ENCODE measurements at places on chromosomes 16 and 17. TPM values are rescaled to one million over a fixed set of nuclear protein-coding genes. Genes with fewer than 3 reads are reported as not detected.

DNA sequence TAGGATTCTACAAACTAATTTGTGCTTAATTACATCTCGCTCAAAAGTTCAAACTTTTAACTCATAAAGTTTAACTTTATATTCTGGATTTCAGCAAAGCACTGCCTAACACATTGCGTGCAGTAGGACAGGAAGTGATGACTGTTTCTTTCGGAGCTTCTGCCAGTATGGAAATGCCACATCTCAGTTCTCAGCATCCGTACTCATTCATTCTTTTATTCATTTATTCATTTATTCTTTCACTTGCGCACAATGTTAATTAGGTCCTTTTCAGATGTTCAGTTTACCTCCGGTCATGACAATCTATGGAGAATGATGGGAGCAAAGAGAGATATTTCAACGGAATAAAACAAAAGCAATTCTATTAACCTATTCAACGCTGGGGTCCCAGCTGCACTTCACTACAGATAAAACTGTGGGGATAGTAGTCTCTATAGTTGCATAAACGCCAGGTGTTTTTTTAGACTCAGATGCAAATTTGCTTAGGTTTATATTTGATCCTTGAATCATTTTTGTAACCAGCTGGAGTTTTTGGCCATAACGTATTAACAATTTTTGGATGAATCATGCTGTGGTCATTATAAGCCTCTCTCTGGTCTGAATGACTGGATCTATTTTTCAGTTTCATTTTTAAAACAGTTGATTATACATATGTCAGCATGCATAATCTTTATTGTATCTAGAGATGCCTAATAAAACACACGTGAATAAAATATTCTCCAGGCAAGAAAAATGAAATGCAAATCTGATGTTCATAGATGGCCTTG lies 143.9 kb downstream of the KCNJ2 start:
- DNase-seq: no peak

Gene NTN1
- polyA plus RNA-seq: 3.3 TPM

Gene MFAP4
- polyA plus RNA-seq: 245 TPM

DNA sequence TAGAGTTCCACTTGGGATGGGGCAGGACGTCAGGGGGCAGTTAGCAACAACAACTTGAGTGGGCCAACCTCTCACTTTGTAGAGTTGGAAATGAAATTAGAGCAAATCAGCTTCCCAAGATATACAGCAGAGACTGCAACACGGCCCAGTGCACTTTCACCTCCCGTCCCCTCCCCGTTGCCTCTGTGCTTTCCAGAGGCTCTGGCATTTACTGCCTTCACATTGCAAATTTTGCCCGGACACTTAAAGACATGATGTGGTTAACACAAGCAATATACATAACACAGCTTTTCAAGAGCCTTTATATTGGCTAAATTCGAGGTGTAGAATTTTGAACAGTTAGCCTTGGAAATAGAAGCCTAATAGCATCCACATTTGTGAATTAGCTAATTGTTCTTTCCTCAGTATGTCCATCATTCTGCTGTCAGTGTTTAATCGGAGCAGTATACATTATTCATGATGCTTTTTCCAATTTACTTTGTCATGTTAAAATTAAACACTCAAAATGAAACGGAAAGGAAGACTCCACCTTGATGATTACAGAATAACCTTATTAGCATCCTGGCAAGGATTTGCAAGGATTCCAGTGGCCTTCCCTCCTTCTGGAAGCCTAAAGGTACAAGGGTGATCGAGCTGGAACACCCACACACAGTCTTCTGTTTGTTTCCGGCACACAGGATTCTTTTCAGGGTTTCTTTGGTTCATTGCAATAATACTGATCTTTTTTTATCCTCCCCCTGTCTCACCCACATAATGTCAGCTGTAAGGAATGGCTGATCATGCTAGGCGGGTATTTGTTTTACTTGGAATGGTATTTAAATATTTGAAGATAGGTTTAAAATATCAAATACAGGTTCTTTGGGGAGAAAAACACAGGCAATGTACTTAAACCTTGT lies 190.9 kb upstream of the CACNG5 start:
- DNase-seq: no peak

DNA sequence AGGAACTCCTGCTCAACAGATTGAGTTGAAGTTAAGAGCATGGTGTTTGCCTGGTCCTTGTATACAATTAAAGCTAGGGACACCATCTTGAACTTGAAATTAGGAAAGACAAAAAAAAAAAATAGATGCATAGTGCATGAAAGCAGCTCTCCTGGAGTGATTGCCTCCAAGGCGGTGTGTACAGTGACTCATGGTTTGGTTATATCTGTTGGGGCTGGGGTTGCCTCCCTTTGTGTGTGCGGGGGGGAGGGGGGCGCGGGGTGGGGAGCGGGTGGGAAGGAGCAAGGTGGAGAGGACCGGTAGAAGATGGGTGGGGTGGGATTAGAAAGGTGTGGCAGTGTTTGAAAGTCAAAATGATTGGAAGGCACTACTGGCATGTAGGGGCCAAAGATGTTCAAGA lies 3.4 kb downstream of the TMED6 start:
- no peak for DNase-seq

GRCh38 chr16:75627851-75628250 lies 4.8 kb upstream of the ADAT1 start:
- DNase-seq: no peak

GRCh38 chr17:45440161-45440778 lies 7.6 kb upstream of the ARHGAP27 start:
- DNase-seq: no peak

- DNase-seq: no peak
These were observed 66.9 kb downstream of the GP2 start for GRCh38 chr16:20260215-20261009.

- no peak for DNase-seq
These were observed 21.2 kb upstream of the GINS2 start for GRCh38 chr16:85709766-85710585.

Gene LHX1
- polyA plus RNA-seq: 76.2 TPM

DNA sequence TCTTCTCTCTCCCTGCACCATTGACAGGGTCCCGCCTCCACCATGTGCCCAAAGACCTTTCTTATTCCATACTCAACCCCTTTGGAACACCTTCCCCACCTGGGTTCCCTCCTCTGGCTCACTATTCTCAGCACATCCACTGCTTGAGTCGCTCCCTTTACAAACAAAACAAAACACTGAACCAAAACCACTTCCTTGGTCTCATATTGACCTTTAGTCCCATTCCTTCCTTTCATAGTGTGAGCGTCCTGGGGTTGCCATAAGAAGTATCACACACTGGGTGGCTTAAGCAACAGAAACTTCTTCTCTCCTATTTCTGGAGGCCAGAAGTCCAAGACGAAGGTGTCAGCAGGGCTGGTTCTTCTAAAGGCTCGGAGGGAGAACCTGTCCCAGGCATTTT lies 6.1 kb upstream of the TNRC6C start:
- no peak for DNase-seq

DNA sequence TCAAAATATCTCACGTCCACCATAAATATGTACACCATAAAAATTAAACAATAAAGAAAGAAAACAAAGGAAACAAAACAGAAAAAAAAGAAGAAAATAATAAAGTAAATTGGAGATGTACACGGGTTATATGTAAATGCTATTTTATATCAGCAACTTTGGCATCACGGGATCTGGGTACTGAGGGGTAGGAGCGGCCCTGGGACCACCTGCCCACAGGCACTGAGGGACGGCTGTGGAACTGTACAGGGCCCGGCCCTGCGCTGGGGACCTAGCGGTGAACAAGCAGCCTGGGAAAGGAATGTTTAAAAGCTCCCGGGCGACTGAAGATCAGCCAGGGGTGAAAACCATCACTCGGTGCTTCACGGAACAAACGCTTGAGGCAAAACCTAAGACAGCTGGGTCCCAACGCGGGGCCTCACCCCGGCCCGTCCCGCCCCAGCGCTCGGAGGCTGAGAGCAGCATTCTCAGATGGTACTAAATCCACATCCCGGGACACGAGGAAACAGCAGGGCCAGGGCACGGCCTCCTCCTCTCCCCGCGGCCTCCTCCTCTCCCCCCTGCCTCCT lies 31.2 kb downstream of the NXN start:
- DNase-seq: no peak

DNA sequence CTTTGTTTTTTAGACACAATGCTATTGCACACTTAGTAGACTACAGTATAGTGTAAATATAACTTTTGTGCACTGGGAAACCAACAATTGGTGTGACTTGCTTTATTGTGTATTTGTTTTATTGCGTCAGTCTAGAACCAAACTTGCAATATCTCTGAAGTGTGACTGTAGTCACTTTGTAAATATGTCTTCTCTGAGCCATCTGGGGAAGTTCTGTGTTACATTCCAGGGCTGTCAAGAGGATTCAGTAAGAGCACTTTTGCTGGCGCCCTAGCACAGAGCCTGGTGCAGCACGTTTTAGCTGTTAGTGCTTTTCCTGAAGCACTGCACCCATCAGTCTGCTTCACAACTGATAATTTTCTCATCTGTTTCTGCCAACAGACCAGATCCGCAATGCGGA lies 73.2 kb downstream of the NT5M start:
- DNase-seq: no peak

Gene HSD17B1
- polyA plus RNA-seq: 3.6 TPM

DNA sequence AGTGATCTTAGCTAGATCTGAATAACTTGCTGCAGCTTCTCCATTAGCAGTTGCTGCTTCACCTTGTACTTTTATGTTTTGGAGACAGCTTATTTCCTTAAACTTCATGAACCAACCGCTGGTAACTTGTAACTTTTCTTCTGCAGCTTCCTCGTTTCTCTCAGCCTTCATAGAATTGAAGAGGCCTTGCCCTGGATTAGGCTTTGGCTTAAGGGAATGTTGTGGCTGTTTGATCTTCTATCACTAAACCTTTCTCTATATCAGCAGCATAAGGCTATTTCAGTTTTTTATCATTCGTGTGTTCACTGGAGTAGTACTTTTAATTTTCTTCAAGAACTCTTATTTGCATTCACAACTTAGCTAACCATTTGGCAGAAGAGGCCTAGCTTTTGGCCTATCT lies 21.5 kb upstream of the TMEM92 start:
- DNase-seq: no peak

Gene ELP5
- 48.1 TPM for polyA plus RNA-seq

- DNase-seq: no peak
These were observed 5.1 kb upstream of the HLF start for GRCh38 chr17:55259684-55260111.

GRCh38 chr17:10294180-10294579 lies 78.6 kb downstream of the MYH13 start:
- no peak for DNase-seq

DNA sequence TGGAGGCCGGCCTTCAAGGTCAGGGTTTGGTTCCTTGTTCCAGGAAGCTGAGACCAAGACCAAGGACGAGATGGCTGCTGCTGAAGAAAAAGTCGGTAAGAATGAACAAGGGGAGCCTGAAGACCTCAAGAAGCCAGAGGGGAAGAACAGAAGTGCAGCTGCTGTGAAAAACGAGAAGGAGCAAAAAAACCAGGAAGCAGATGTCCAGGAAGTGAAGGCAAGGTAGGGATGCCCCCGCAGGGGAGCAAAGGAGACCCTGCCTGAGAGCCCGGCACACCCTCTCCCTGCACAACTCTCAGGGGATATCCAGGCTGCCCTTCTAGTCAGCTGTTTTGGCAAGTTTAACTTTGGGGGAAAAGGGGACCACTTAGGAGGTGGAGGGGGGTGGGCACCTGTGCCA lies 29.0 kb downstream of the RNF213 start:
- DNase-seq: no peak

Gene OR1F1
- not detected for polyA plus RNA-seq

Gene INCA1
- 6.0 TPM for polyA plus RNA-seq

Gene KRTAP17-1
- not detected for polyA plus RNA-seq

Gene PYDC1
- polyA plus RNA-seq: not detected

- DNase-seq: no peak
These were observed 5.7 kb downstream of the WSCD1 start for GRCh38 chr17:6075845-6076244.

Gene PLD2
- polyA plus RNA-seq: 35.9 TPM

Gene PCGF2
- polyA plus RNA-seq: 59.4 TPM

GRCh38 chr17:3335876-3336275 lies 37.7 kb upstream of the OR3A1 start:
- DNase-seq: no peak

Gene C16orf92
- not detected for polyA plus RNA-seq

GRCh38 chr16:67021321-67021720 lies 7.6 kb upstream of the CBFB start:
- no peak for DNase-seq

DNA sequence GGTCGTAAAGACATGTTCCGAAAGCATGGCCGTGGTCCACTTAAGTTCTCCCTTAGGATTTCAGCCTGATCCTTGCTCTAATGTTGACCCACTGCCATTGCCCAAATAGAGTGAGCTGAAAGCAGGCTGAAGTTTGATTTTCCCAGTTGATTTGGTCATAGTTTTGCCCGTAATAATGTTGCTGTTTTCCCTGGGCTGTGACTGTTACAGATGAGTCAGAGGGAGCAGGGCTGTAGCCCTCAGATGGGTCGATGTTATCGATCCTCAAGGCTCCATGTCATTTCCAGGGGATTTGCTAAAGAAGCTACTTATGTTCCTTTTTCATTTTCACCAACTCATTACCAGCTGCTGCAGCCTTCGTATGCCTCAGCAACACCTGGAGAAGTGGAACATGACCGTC lies 169.0 kb upstream of the ZFHX3 start:
- no peak for DNase-seq

- no peak for DNase-seq
These were observed 63.5 kb downstream of the PCTP start for GRCh38 chr17:55814377-55814776.

Gene MYH3
- polyA plus RNA-seq: 3.0 TPM

GRCh38 chr17:57949649-57950048 lies 5.6 kb downstream of the CUEDC1 start:
- DNase-seq: no peak

Gene CAVIN1
- 55.5 TPM for polyA plus RNA-seq

Gene SEPTIN12
- polyA plus RNA-seq: 0.19 TPM

DNA sequence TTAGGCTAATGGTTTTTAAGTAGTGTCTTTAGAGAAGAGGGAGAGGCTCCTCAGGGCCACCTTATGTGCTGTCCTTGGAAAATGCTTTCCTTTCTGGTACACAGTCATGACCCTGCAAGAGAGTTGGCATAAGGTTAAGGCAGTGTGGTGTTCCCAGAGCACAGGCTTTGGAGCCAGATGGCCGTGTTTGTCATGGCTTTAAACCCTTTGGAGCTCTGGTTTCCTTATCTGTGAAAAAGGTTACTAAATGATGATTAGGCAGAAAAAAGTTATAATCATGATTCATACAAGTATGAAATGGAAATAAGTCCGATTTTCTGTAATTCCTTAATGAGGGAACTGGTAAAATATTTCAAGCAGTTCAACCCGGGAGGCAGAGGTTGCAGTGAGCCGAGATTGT lies 13.2 kb downstream of the UTP4 start:
- no peak for DNase-seq

DNA sequence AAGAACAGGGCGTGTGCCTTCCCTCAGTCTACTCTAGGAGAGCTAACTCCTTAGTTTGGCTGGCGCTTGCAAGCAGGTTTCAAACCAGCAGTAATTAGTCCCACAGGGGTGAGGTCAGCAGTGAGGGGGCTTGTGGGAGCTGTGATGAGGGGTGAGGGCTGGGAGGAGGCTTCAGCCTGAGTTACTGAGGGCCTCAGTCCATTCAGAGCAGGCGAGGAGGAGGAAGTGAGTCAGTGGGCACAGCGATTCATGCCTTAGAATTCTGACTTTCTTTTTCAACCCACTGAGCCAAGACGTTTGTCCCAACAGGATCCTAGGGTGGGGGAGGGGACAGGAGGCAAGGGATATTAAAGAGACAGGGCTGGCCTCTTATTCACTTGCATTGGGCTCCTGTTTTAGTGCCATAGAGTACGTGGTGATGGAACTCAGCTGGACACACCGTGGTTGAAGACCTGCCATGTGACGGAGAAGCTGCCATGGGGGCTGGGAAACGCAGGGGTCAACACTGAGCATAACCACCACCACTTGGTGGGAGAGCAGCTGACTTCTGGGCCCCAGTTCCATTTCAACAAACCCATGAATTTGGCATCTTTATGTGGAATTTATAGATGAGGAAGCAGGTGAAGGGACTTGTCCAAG lies 8.3 kb upstream of the ITGA3 start:
- no peak for DNase-seq

All from right renal cortex interstitium (tissue), 3 donors.